ENCODE measurements at places on chromosomes 3 and 15.

DNA sequence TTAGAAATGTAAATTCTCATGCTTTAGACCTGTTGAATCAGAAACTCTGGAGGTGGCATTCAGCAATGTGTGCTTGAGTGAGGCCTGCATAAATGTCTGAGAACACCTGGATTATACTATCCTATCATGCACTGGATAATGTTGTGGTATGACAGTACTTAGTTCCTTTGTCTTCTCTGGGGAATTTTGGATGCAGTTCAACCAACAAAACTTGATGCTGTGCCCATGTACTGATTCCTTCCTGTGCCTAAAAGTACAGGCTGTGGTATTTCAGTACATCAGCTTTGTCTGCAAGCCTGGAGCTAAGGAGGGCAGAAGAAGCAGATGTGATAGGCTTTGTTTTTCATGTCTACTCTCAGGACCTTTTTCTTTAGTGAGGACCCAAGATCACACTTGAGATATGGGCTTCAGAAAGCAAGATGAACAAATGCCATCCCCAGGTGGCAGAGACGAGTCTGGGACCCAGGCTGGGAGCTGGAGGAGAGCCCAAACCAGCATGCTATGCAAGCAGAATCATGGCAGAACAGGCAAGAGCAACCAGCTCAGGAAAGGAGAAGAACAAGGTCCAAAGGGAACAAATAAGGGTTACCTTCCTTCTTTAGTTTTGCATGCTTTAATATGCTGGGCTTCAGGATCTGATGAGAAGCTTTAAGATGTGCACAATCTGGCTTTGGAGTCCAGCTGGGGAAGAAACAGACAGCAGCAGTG, 124.7 kb downstream of the MYRIP start:
- no peak for DNase-seq

DNA sequence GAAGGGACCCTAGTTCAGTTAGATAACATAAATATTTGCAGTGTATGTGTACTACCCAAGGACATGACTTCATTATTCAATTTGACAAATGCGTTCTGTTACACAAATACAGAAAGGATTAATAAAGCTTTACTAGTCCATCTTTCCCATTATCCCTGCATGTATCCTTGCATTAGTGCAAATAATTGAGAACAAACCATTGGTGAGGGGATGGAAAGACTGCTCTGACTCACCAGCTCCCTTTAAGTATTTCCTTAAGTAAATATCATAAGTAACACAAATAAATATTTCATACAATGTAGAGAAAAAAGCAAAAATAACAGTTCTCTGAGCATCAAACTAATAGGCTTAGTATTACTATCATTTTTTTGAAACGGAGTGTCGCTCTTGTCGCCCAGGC, 1.9 kb upstream of the GPD1L start:
- DNase-seq: no peak

DNA sequence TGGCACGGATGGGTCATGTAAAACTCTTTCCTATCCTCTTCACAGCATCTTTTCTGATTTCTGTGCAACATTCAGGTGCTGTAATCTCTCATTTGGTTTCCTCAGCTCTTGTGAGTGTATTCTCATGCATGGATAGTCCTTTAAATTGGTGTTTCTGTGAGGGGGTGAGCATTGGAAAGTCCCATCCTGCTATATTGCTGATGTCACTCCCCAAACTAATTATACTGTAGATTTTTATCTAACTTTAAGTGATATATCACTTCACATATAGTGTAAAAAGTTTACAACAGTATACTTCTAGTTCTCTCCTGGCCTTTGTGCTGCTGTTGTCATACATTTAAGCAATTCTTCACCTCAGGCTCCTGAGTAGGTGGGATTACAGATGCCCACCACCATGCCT, 102.7 kb downstream of the GLDN start:
- no peak for DNase-seq

- no peak for DNase-seq
Observed at GRCh38 chr15:33083232-33084081, 111.1 kb downstream of the FMN1 start.

GRCh38 chr3:64295594-64295993, 70.3 kb upstream of the PRICKLE2 start:
- no peak for DNase-seq

- no peak for DNase-seq
Observed at GRCh38 chr3:42666022-42666421, 12.5 kb downstream of the ZBTB47 start.

DNA sequence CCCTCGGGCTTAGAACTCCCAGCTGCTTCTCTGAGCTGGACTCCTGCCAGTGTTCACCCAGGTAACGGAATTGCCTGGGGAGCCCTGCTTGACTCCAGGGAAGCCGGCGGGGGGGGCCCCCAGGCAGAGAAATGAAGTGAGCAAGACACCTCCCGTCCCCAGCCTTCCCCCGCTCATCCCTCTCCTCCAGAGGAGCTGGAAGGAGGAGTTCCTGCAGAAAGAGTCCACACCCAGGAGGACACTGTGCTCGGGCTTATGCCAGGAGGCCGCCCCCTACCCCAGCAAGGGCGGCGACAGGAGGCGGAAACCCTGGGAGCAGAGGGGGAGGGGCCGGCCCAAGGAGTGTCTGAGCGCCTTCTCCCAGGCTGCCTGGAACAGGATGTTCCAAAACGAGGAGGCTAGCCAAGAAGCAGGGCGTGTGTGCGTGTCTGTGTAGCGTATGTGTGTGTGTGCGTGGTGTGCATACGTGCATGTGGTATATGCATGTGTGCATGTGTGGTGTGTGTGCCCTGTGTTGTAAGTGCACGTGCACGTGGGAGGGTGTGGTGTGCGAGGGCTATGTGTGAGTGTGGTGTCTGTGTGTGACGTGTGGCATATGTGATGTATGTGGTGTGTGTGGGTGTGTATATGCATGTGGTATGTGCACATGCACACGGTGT, 511.3 kb downstream of the SHQ1 start:
- DNase-seq: no peak

GRCh38 chr3:66754613-66755012, 243.5 kb upstream of the KBTBD8 start:
- no peak for DNase-seq

- no peak for DNase-seq
Observed at GRCh38 chr15:65037309-65037708, 7.9 kb upstream of the MTFMT start.

DNA sequence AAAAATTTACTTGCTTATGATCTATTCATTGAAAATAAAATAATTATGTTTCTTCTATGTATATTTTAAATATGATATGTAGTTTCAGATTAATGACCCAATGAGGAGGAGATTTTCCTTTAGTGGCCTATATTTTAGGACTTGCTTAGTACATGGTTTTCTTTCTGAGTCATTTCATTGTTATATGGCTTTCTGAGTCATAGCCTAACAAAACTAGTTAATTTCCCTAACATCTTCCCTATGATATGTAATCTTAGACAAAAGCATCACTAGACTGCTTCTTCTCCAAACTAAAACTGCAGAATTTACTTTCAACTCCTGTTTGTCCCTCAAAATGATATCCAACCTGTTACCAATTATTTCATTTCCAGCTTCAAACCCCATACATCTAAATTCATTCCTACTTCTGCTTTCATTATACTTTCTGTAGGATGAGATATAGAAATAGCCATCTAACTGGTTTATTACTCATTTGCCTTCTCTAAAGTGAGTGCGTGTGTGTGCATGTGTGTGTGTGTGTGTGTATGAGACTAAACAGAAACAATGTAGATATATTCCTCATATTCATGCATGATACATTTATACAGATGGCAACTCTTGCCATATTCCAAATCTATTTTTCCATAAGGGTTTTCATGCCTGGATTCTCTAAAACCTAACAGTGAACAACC, 915.0 kb upstream of the GBE1 start:
- no peak for DNase-seq

- no peak for DNase-seq
Observed at GRCh38 chr3:82103241-82103640, 341.8 kb upstream of the GBE1 start.

GRCh38 chr3:134460965-134461364, 24.8 kb downstream of the ANAPC13 start:
- DNase-seq: no peak

DNA sequence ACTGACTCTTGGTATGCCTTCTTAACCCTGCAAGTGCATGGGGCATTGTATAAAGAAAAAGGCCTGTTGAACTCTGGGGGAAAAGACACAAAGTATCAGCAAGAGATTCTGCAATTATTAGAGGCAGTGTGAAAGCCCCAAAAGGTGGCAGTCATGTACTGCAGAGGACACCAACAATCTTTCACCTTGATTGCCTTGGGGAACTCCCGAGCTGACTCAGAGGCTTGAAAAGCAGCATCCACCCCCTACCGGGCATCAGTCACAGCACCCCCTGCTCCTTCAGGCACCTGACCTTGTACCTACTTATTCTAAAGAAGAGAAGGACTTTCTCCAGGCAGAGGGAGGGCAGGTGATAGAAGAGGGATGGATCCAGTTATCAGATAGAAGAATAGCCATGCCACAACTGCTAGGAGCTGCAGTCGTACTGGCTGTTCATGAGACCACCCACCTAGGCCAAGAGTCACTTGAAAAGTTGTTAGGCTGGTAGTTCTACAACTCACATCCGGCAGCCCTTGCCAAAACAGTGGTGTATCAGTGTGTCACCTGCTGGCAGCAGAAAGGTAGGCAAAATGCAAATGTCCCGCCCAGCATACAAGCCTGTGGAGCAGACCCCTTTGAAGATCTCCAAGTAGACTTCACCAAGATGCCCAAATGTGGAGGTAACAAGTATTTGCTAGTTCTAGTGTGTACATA, 241.6 kb upstream of the CNTN6 start:
- no peak for DNase-seq

DNA sequence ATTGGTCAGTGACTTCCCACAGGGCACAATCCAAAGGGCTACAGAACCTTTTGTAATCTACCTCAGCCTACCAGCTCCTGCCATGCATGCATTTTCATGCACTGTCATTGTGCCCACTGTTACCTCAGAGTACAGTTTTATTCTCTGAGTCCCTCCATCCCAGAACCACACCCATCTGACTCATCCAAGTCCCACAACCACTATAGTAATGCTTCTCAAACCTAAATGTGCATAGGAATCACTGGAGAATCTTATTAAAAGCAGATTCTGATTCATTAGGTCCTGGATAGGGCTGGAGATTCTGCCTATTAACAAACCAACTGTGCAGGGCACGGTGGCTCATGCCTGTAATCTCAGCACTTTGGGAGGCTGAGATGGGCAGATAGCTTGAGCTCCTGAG, 3.7 kb upstream of the B3GALNT1 start:
- DNase-seq: no peak

DNA sequence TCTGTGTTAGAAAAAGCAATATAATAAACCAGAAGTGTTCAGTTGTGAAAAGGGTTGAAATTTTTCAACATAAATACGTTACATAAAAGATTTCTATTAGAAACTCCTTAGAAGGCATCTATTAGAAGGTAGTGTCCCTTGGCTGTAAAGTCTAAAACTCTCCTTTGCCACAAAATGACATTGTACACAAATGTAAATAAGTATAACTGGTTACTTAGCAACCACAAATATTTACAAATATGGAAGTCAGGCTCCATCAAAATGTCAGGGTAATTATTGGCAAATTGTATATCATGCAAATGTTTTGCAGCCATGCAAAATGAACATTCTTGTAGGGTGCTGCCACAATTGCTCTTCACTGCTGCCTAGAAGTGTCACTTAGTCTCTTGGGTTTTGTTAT, 419.1 kb upstream of the CDIN1 start:
- no peak for DNase-seq

GRCh38 chr3:122977746-122978466, 49.7 kb downstream of the SEMA5B start:
- no peak for DNase-seq

DNA sequence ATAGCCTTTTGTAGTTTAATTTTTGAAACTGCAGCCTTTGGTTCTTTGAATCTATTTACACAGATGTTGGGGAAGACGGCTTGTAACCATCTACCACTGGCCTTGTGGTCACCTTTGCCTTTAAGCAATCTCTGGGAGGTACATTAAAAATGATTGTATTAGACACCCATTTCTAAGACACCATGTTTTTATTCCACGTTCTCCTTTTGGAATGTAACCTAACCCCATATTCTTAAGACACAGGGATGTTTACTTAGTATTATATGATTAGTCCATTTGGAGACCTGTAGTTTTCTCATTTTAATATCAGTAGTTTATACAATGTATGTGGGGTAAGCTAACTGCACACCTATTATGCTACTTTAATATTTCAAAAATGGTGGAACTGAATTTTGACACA, 175.1 kb upstream of the PLSCR5 start:
- DNase-seq: no peak

DNA sequence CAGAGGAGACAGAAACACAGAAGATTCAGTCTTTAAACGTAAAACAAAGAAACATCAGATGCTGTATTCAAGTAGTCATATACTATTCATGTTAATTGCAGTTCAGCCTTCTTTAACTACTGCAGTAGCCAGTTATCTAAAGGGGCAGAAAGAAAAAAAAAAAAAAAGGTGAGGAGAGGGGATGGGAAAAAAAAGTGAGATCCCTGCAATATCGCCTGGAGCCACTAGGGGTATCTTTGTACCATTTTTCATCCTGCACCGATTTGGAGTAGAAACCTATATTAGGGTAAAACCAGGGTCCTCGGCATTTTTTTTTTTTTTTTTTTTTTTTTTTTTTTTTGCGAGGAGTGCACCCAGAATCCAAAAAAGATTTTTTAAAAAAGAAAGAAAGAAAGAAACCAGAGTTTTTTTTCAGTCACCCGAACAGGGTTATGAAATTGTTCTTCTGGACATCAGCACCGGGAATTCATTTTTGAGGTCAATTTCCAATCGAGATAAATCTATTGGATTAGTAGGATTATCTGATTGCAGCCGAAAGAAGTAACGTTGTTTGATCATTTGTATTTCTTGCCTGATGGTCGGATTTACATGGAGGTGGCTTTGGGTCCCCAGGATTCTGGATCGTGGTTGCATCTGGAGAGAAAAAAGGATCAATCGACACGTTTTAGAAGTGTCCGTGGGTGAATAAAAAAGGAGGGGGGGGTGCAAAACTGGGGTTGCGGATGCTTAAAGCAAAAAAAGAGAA, 186.7 kb downstream of the NLGN1 start:
- DNase-seq: no peak

DNA sequence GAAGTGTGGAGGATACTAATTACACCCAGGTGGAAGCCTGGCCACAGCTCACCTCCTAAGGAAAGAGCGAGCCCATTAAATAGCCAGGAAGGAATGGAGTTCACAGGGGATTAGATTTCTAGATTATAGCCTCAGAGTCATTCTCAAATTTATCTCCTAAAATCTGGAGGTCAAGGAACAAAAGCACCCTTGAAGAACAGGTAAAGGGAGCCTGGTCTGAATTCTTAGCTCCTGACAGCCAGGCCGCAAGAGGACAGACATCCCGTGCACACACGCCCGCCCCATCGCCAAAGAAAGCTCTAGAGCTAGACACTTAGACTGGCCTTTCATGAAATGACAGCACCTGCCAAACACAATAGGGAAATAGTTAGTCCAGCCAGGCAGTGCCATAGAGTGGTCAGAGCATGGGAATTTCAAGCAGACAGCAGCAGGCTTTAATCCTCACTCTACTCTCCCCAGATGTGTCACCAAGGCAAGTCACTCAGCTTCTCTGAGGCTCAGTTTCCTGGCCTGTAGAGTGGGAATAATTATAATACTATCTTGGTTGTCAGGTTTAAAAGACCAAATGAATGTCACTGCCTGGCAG, 59.2 kb downstream of the LIPC start:
- DNase-seq: no peak

GRCh38 chr3:101319531-101319930, 844 bp downstream of the IMPG2 start:
- no peak for DNase-seq

Data from naive thymus-derived CD4-positive, alpha-beta T cell (primary cell).